ENCODE measurements at places on chromosomes 2 and 18. TPM values are rescaled to one million over a fixed set of nuclear protein-coding genes. Genes with fewer than 3 reads are reported as not detected.

LYG1 gene
- total RNA-seq: 1.8 TPM

DNA sequence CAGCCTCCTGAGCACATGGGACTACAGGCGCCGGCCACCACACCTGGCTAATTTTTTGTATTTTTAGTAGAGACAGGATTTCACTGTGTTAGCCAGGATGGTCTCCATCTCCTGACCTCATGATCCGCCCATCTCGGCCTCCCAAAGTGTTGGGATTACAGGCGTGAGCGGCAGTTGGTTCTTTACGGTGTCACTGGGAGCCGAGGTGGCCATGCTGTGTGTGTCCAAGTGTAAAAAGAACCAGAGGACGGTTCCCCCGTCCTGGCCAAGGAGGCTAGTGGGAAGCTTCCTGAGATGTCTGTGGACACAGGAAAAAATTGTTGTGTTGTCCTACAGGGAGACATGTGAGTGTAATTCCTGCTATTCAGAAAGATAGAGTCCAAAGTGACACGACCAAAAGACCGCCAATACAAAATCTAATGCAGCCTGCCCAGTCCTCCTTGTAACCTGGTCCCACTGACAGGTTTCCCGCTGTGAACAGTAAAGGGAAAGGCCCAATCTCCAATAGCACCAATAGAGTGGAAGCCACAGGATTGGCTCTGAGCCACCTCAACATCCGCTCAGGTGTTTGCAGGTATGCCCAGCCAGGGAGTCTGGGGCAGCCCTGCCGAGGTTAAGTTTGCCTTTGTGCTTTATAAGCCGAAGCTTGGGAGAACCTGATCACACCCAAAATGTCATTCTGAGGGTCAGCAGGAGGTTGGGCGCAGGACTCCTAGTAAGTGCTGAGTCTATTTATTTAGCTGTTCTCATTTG, 40.6 kb downstream of the NCK2 start:
- no peak overlapping the region for H3K4me3 ChIP-seq
- no peaks in the 10 kb centered on the region for H3K27me3 ChIP-seq
- no peak overlapping the region for H3K27ac ChIP-seq
- peaks cover 33% of the 10 kb centered on the region for H3K4me1 ChIP-seq
- DNase-seq: no peak

- peaks cover 7% of the 10 kb centered on the region for H3K4me1 ChIP-seq
- peaks cover 29% of the 10 kb centered on the region for H3K27me3 ChIP-seq
- no peak for DNase-seq
Observed at GRCh38 chr2:25674077-25674362, 643 bp upstream of the DTNB start.

DNA sequence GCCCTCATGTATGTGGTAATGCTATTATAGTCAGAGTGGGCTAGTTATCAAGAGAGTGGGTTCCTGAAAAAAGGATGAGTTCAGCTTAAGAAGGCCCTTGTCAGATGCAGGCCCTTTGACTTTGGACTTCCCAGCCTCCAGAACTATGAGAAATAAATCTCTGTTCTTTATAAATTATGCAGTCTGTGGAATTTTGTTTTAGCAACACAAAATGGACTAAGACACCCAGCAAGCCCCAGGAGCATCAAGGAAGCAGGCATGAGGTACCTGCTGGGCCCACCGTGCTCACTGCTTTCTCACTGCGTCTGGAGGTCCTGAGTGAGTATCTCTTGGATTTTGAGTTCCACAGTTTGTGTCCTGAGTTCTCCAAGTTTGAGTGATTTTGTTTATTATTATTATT, 35.9 kb upstream of the LIPG start:
- H3K4me1 ChIP-seq: no peaks in the 10 kb centered on the region
- H3K36me3 ChIP-seq: no peaks in the 10 kb centered on the region
- H3K27ac ChIP-seq: no peak overlapping the region
- H3K27me3 ChIP-seq: no peaks in the 10 kb centered on the region
- H3K4me3 ChIP-seq: no peak overlapping the region
- DNase-seq: no peak

GRCh38 chr18:63837590-63837989, 49.9 kb upstream of the SERPINB2 start:
- no peaks in the 10 kb centered on the region for H3K4me1 ChIP-seq
- no peak overlapping the region for H3K4me3 ChIP-seq
- DNase-seq: no peak
- no peaks in the 10 kb centered on the region for H3K27me3 ChIP-seq
- H3K36me3 ChIP-seq: no peaks in the 10 kb centered on the region
- no peak overlapping the region for H3K27ac ChIP-seq

- H3K27me3 ChIP-seq: no peaks in the 10 kb centered on the region
- no peaks in the 10 kb centered on the region for H3K4me1 ChIP-seq
- H3K4me3 ChIP-seq: no peak overlapping the region
Observed at GRCh38 chr2:152894051-152894450, 175.6 kb downstream of the ARL6IP6 start.

GRCh38 chr18:53795061-53795460, 429.4 kb downstream of the MBD2 start:
- H3K4me3 ChIP-seq: no peak overlapping the region
- no peak for DNase-seq
- no peaks in the 10 kb centered on the region for H3K27me3 ChIP-seq
- no peaks in the 10 kb centered on the region for H3K4me1 ChIP-seq
- no peak overlapping the region for H3K27ac ChIP-seq

- peaks cover 38% of the 10 kb centered on the region for H3K4me1 ChIP-seq
- H3K36me3 ChIP-seq: no peaks in the 10 kb centered on the region
- H3K27ac ChIP-seq: peak overlapping the region; percentile 6
- peaks cover 19% of the 10 kb centered on the region for H3K27me3 ChIP-seq
Observed at GRCh38 chr2:218368621-218369153, 12.0 kb downstream of the CATIP start.

C1QL2 gene
- 0.05 TPM for total RNA-seq

DNA sequence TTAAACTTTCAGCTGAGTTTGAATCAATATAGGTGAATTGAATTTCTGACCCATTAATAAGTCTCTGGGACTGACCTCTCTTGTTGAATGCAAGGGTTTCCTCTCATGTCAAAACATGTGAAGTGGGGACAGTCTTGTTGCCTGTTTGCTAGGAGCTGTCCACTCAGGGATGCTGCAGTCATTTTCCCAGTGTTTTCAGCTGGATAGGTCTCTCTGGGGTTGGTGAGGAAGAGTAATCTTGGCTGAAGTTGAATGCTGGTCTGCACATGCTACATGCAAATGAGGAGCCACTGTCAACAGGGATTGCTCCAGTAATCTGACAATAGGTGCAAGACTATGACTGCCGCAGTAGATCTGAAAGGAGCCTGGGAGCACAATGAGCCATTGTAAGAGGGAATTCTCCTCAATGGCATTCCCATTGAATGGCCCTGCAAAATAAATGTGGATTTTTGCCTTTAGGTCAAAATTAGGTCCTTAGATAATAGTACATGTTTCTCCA, 34.1 kb upstream of the IL1RL1 start:
- H3K27me3 ChIP-seq: no peaks in the 10 kb centered on the region
- no peak overlapping the region for H3K4me3 ChIP-seq
- H3K27ac ChIP-seq: no peak overlapping the region
- no peaks in the 10 kb centered on the region for H3K36me3 ChIP-seq
- DNase-seq: no peak
- no peaks in the 10 kb centered on the region for H3K4me1 ChIP-seq

- no peak overlapping the region for H3K4me3 ChIP-seq
- H3K27ac ChIP-seq: no peak overlapping the region
- H3K36me3 ChIP-seq: no peaks in the 10 kb centered on the region
- DNase-seq: no peak
Observed at GRCh38 chr2:237672731-237673129, 45.3 kb downstream of the LRRFIP1 start.

DNA sequence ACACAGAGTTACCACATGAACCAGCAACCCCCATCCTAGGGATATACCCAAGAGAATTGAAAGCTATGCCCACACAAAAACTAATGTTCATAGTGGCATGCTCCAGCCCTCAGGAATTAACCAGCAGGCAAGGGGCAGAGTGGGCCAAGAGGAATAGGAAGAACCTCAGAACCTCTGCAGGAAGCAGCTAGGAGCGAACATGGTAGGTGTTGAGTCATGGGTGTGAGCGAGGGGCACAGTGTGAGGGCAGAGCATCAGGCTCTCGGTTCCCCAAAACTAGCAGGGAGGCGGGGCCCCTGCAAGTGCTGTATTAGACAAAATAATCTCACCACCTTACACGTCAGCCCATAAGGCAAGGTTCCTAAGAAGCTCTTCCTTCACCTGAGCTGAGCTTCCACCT, 5.6 kb upstream of the RUFY4 start:
- H3K27ac ChIP-seq: no peak overlapping the region
- peaks cover 9% of the 10 kb centered on the region for H3K27me3 ChIP-seq
- no peaks in the 10 kb centered on the region for H3K36me3 ChIP-seq
- H3K4me1 ChIP-seq: peaks cover 2% of the 10 kb centered on the region

GRCh38 chr2:199462956-199463692, 5.4 kb upstream of the SATB2 start:
- peaks cover 20% of the 10 kb centered on the region for H3K4me1 ChIP-seq
- peaks cover 100% of the 10 kb centered on the region for H3K27me3 ChIP-seq
- no peak overlapping the region for H3K27ac ChIP-seq
- H3K4me3 ChIP-seq: peak overlapping the region; percentile 44
- no peak for DNase-seq

GRCh38 chr2:175743011-175743410, 259.1 kb downstream of the LNPK start:
- DNase-seq: no peak
- H3K27me3 ChIP-seq: no peaks in the 10 kb centered on the region
- no peak overlapping the region for H3K4me3 ChIP-seq
- no peaks in the 10 kb centered on the region for H3K4me1 ChIP-seq
- no peaks in the 10 kb centered on the region for H3K36me3 ChIP-seq

CLEC4F gene
- 0.09 TPM for total RNA-seq

KYNU gene
- 6.6 TPM for total RNA-seq

IHH gene
- total RNA-seq: 0.05 TPM

TANC1 gene
- total RNA-seq: 3.5 TPM

GRCh38 chr2:90069290-90069894, 1377.9 kb downstream of the RPIA start:
- H3K27ac ChIP-seq: no peak overlapping the region
- no peaks in the 10 kb centered on the region for H3K27me3 ChIP-seq
- H3K4me1 ChIP-seq: no peaks in the 10 kb centered on the region
- H3K4me3 ChIP-seq: no peak overlapping the region

DNA sequence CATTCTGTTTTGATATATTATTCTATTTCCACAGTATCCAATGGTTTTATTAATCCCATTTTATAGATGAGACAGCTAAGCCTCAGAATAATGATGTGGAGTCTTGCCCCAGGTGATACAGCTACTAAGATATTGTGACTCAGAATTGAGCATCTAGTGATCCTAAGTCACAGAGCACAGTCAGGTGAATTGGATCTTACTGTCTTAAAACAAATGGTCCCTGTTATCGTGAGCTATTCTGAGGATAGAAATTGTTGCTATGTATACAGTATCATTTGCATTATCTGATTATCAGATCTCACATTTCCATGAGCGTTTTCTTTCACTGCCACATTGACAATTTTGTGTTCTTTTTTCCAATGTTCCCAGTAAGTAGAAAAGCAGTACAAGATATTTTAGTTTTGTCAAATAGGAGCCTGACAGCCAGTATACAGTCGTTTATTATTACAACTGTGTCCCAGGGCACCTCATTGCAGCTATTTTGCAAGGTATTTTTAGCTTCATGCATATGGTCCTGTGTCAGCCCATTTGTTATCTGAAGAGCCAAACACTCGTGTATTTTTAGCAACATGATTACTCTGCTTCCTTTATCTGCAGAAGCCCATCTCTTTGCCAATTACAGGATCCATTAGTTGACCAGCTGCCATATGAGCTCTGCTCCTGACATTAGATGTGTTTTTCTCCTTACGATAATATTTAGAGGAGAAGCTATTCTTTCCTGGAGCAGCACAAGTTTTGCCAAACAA, 25.1 kb upstream of the SGPP2 start:
- no peaks in the 10 kb centered on the region for H3K27me3 ChIP-seq
- DNase-seq: no peak
- H3K4me3 ChIP-seq: no peak overlapping the region
- no peaks in the 10 kb centered on the region for H3K4me1 ChIP-seq
- H3K36me3 ChIP-seq: no peaks in the 10 kb centered on the region
- H3K27ac ChIP-seq: no peak overlapping the region

KCNG2 gene
- 0.19 TPM for total RNA-seq

MYO7B gene
- total RNA-seq: 4.4 TPM

GRCh38 chr2:70556608-70557007, 3.0 kb upstream of the TGFA start:
- H3K4me1 ChIP-seq: peaks cover 22% of the 10 kb centered on the region
- no peaks in the 10 kb centered on the region for H3K36me3 ChIP-seq
- H3K4me3 ChIP-seq: no peak overlapping the region
- H3K27me3 ChIP-seq: peaks cover 40% of the 10 kb centered on the region

MLPH gene
- total RNA-seq: 0.24 TPM

DNA sequence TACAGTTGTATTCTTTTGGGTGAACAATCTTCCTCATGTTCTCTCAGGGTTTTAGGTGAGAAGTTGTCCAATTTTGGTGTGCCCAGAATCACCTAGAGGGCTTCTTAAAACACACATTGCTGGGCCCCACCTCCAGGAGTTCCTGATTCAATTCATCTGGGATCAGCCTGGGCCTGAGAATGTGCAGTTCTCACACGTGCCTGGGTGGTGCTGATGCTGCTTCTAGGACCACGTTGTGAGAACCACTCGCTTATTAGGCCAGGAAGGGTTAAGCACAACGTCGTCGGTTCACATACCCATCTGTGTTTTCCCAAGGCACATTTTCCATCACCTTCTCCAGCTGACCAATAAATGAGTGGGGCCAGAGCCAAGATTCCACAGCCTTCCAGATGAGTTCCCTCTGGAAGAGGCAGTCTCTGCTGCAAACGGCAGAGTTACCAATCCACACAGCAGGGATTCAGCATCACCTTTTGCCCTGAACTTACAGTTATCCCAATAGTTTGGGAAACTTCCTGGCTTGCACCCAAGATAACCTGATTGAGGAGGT, 277.7 kb upstream of the HNRNPA3 start:
- H3K27me3 ChIP-seq: no peaks in the 10 kb centered on the region
- H3K4me1 ChIP-seq: no peaks in the 10 kb centered on the region
- no peaks in the 10 kb centered on the region for H3K36me3 ChIP-seq
- H3K4me3 ChIP-seq: no peak overlapping the region
- no peak for DNase-seq

DNA sequence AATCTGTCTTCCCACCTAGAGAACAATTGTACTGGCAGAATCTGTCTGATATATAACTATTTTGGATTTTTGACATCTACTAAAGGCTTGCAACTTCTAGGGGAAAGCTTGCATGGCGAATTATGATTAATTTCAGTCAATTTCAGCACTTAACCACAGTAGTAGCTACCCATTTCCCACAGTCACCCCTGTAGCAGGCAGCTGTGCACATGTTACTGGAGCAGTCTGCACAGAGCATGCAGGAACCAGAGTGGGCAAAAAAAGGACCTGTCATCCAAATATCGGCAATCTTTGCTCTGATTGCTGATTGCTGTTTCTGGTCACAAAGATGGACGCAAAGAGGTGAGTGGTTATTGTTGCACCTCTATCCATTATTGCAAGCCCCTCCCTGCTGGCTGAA, 473.3 kb downstream of the SPAG16 start:
- no peaks in the 10 kb centered on the region for H3K27me3 ChIP-seq
- no peak for DNase-seq
- H3K4me1 ChIP-seq: no peaks in the 10 kb centered on the region
- no peak overlapping the region for H3K4me3 ChIP-seq
- H3K36me3 ChIP-seq: no peaks in the 10 kb centered on the region

ATOH8 gene
- 2.0 TPM for total RNA-seq

GRCh38 chr2:237711458-237712150, 84.2 kb downstream of the LRRFIP1 start:
- H3K4me1 ChIP-seq: peaks cover 3% of the 10 kb centered on the region
- H3K4me3 ChIP-seq: no peak overlapping the region
- peaks cover 20% of the 10 kb centered on the region for H3K36me3 ChIP-seq
- no peaks in the 10 kb centered on the region for H3K27me3 ChIP-seq
- H3K27ac ChIP-seq: no peak overlapping the region

DPP4 gene
- 23.9 TPM for total RNA-seq

SERPINB3 gene
- total RNA-seq: 2.6 TPM
